ENCODE measurements at places on chromosomes 1 and 21.

- DNase-seq: no peak
Measured at GRCh38 chr1:117633423-117633822, 27.6 kb downstream of the TENT5C start.

DNA sequence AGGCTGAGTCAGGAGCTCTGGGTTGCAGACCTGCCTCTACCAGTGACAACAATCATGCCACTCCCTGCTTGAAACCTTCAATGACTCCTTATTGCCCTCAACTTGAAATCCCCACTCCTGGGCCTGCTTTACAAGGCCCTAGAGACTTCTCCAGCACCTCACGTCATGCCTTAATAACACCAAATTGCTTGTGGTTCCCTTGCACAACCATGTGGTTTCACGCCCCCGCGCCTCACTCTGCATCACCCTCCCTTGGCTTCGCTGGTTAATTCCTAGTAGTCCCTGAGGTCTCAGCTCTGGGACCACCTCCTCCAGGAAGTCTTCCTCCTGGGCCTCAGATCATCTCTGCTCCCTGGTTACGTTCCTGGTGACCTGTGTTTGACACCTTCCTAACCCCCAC lies 33.0 kb downstream of the EPHA2 start:
- no peak for DNase-seq

DNA sequence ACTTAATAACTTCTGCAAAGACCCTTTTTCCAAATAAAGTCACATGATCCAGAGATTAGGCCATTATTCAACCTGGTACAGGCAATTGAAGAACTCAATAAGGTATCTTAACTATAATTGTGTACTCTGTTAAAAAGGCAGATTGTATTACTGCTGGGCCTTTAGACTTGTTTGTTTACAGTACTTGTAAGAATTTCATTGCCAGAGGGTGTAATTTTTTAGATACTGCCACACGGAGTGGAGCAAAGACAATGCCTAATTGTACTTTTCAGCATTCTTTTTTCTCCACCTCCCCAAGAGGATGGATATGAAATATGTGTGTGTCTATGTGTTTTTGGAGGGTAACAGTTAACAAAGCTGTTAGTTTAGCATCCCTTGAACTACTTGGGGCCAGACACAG lies 47.5 kb downstream of the HUNK start:
- no peak for DNase-seq

GRCh38 chr1:225410036-225410435 lies 17.8 kb downstream of the LBR start:
- no peak for DNase-seq

- DNase-seq: no peak
Measured at GRCh38 chr1:145824499-145824842, 471 bp downstream of the POLR3C start.

DNA sequence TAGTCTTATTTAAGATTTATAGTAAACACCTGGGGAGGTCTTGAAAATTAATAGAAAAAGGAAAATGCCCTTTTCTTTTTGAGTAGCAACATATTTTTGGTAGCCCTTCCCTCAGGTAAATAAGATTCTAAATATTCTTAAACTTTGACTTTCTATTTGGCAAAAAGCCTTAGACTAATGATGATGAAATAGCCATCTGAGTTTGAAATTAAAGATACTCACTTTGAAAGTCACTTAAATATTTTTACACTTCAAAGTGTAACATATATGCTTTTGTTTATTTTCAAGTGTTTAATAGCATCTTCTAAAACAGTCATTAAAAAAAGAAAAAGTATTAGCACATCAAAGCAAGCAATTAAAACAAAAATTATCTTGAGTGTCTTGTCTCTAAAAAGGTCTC lies 135.1 kb downstream of the NEK7 start:
- no peak for DNase-seq

GRCh38 chr1:153550827-153551500 lies 1.9 kb upstream of the S100A3 start:
- DNase-seq: no peak

- DNase-seq: no peak
Measured at GRCh38 chr21:42599486-42599885, 53.9 kb upstream of the PDE9A start.

- peak; percentile 68 for DNase-seq
Measured at GRCh38 chr1:15501208-15502032, 22.6 kb downstream of the CASP9 start.

GRCh38 chr1:55369474-55369873 lies 154.3 kb upstream of the USP24 start:
- DNase-seq: no peak

DNA sequence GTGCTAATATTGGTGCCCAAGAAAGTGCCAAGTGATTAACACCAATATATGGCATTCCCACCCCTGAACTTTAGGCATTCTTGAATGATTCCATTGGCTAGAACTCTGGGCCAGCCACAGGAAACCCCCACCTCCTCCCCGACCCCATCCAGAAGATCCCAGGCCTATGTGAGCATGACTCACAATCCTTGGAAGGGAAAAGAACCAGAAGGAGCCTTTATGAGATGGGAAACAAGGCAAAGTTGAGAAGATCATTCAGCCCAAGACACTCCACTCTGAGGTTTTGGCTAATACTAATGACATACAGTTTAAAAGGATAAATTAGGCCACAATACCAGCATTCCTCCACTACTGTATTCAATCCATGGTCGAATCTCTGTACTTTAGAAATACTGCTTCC lies 21.8 kb downstream of the ELK4 start:
- DNase-seq: no peak

DNA sequence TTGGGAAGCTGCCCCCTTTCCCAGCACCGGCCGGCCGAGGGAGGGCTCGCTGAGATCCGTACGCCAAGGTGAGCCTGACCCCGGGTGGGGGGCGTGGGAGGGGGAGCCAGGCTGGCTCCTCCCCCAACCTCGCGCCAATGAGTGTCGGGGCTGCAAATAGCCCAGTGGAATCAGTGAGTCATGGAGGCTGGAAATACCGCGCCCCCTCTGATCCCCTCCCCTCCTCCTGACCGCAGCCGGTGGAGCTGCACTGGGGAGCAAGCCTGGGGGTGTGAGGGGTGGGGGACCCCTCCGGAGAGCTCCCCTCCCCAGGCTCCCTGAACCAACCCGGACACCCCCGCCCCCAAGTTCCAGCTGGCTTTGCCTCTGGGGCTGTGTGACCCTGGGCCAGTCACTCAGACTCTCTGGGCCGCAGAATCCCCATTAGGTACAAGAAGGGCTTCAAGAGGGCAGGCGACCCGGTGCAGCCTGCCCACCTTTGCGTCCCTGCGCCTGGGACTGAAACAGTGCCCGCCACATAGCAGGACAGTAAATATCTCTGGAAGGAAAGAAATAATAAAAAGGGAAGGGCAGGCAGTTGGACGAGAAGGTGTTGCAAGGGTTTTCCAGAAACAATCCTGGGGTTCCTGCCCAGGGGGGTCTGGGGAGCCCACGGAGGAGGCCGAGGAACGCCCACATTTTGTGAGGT lies 4.5 kb downstream of the HSPB7 start:
- no peak for DNase-seq

Measured in NCI-H1092 treated with DMSO at 0.1 percent for 48 hours (cell line).